Mesothelial cell of epicardium (in vitro differentiated cells): ENCODE measurements at places on chromosomes 16 and 17. TPM values are rescaled to one million over a fixed set of nuclear protein-coding genes. Genes with fewer than 3 reads are reported as not detected.

GRCh38 chr16:31061126-31061812, 12.8 kb downstream of the ZNF668 start:
- H3K27me3 ChIP-seq, result no peaks in the 10 kb centered on the region
- peaks cover 7% of the 10 kb centered on the region for H3K4me1 ChIP-seq
- no peak for DNase-seq
- H3K27ac ChIP-seq, result no peak overlapping the region
- H3K4me3 ChIP-seq, result no peak overlapping the region
- peaks cover 28% of the 10 kb centered on the region for H3K36me3 ChIP-seq

DNA sequence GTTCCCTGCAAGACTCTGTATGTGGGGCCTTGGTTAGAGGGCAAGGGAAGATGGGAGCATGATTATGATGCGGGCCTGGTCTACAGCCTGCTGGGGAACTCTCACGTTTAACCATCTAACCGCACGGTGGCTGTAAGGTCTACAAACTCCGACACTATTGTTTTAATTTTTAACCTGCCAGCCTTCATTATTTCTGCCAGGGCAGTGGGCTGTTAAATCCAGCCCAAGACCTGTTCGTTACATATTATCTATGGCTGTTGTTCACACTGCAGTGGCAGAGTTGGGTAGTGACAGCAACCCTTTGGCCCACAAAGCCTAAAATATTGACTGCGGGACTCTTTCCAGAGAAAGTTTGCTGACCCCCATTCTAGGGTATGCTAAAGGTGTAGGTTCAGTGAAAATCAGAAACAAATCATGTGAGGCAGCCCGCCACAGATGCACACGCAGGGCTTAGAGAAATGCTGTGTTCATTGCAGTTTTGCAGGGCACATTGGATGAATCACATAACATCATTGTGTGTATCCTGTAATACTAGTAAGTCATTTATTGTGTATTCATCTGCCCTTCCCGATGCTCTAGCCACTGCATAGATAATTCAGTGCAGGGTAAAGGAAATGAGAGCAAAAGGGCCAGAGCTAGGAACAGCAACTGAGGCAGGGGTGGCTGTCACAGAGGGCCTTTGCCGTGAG, 14.3 kb downstream of the SNX29 start:
- no peak overlapping the region for H3K4me3 ChIP-seq
- H3K27ac ChIP-seq, result no peak overlapping the region
- no peak for DNase-seq
- H3K4me1 ChIP-seq, result no peaks in the 10 kb centered on the region
- H3K36me3 ChIP-seq, result no peaks in the 10 kb centered on the region

DNA sequence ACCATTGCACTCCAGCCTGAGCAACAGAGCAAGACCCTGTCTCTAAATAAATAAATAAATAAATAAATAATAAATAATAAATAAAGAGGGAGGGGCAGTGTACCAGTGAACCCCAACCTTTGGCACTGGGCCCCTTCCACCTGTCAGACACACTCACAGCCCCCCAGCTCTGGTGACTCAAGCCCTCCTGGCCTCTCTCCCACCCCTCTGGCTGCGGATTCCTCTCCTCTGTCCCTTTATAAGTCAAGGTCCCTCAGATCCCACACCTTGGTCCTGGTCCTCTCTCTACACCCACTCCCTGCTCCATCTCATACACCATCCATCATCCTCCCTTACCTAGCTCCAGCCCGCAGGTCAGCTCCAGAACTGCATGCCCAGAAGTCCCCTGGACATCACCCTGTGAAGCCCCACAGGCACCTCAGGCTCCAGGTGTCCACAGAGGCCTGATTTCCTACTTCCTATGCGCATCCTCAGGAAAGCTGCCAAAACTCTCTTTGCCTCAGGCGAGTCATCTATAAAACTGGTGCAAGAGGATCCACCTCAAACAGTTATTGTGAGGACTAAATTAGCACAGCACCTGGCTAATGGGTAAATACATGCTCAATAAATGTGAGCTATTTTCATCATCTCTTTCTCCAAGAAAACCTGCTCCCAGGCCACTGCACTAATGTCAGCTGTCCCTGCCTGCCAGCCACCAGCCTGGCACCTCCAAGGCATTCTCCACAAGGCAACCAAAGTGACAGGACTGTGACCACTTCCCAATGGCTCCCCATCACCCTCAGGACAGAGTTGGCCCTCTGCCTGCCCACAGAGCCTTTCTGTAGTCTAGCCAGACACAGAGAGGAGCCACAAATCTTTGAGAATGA, 46.8 kb downstream of the BEAN1 start:
- H3K27me3 ChIP-seq, result peaks cover 8% of the 10 kb centered on the region
- peaks cover 5% of the 10 kb centered on the region for H3K4me1 ChIP-seq
- H3K36me3 ChIP-seq, result no peaks in the 10 kb centered on the region

DNA sequence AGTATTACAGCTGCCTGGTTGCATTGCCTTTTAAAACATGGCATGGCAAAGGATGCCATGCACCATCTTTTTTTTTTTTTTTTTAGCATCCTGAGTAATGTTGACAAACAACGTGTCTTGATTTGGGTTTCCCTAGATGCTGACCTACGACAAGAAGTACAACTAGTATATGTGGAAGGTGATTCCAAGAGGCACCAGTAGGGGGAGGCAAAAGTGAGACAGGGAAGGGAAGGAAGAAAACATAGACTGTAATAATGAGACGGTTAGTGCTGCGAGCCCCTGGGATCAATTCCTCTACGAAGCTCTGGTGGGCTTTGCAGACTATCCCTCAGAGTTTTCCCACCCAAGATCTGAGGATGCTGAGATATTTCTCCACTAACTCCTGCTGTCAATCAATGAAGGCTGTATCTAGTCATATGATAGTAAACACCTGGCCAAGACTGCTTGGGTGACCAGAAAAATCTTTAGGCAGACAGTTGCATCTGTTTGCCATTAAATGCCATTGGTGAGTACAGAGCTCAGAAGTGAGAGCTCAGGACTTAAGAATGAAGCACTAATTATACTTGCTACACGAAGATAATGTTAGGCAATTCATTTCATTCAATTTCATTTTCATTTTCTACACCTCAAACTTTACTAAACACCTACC, 458.6 kb upstream of the GOT2 start:
- no peak overlapping the region for H3K27ac ChIP-seq
- DNase-seq, result no peak
- no peak overlapping the region for H3K4me3 ChIP-seq
- H3K36me3 ChIP-seq, result no peaks in the 10 kb centered on the region
- peaks cover 22% of the 10 kb centered on the region for H3K27me3 ChIP-seq

- H3K27me3 ChIP-seq, result no peaks in the 10 kb centered on the region
- no peak overlapping the region for H3K27ac ChIP-seq
- H3K4me1 ChIP-seq, result peaks cover 25% of the 10 kb centered on the region
These were observed 16.8 kb downstream of the CPD start for GRCh38 chr17:30395398-30396022.

Gene OR4D2
- not detected in 3 replicates for total RNA-seq

Gene NTN1
- 2.3 to 2.6 TPM (median 2.5 TPM) in 3 replicates for total RNA-seq
